ENCODE measurements at places on chromosomes 4 and X. TPM values are rescaled to one million over a fixed set of nuclear protein-coding genes. Genes with fewer than 3 reads are reported as not detected.

The ZFP92 gene
- total RNA-seq = 1.6 TPM

The RBM47 gene
- 12.6 TPM for total RNA-seq

The FGF2 gene
- total RNA-seq = not detected

The TCEAL7 gene
- total RNA-seq = not detected

The SLC7A11 gene
- total RNA-seq = 0.22 TPM

All from B cell (primary cell).